Placental epithelial cell (primary cell): ENCODE measurements at places on chromosomes 7 and 10. TPM values are rescaled to one million over a fixed set of nuclear protein-coding genes. Genes with fewer than 3 reads are reported as not detected.

NEBL gene
- 30.2 and 47.7 TPM in 2 replicates for total RNA-seq

CTNNA3 gene
- total RNA-seq = under 0.01 and 0.76 TPM in 2 replicates

OPALIN gene
- total RNA-seq = not detected in 2 replicates

OPN4 gene
- total RNA-seq = not detected in 2 replicates

OPN1SW gene
- total RNA-seq = not detected in 2 replicates

TSPAN33 gene
- under 0.01 and 0.65 TPM in 2 replicates for total RNA-seq

MSMB gene
- total RNA-seq = not detected in 2 replicates

HOXA6 gene
- total RNA-seq = not detected in 2 replicates

STEAP1 gene
- total RNA-seq = 0.87 and 1.2 TPM in 2 replicates

DGKB gene
- total RNA-seq = 3.0 and 7.9 TPM in 2 replicates

PLXNA4 gene
- total RNA-seq = 0.33 and 0.39 TPM in 2 replicates

WDR86 gene
- total RNA-seq = 13.7 TPM in 1 of 2 replicates, not detected in the other

TRPV5 gene
- under 0.01 TPM in 1 of 2 replicates, not detected in the other for total RNA-seq

NPY4R2 gene
- total RNA-seq = 0.39 TPM in 1 of 2 replicates, not detected in the other

GRID2IP gene
- total RNA-seq = under 0.01 TPM in 1 of 2 replicates, not detected in the other

BAMBI gene
- 65.1 and 69.9 TPM in 2 replicates for total RNA-seq

GNAT3 gene
- 0.22 TPM in 1 of 2 replicates, not detected in the other for total RNA-seq

SPAM1 gene
- not detected in 2 replicates for total RNA-seq

SOSTDC1 gene
- total RNA-seq = not detected in 2 replicates

FGL2 gene
- total RNA-seq = 0.11 TPM in 1 of 2 replicates, not detected in the other

DENND2A gene
- 12.7 and 26.3 TPM in 2 replicates for total RNA-seq

NUTM2E gene
- 0.11 TPM in 1 of 2 replicates, not detected in the other for total RNA-seq

ZMIZ2 gene
- total RNA-seq = 11.3 and 20.0 TPM in 2 replicates

UPK3B gene
- 23.4 and 47.5 TPM in 2 replicates for total RNA-seq

SLC18A3 gene
- 44.6 and 59.7 TPM in 2 replicates for total RNA-seq

AP3M1 gene
- total RNA-seq = 27.1 and 50.6 TPM in 2 replicates

WNT16 gene
- total RNA-seq = not detected in 2 replicates

FBXO24 gene
- total RNA-seq = 0.39 and 0.54 TPM in 2 replicates

GHRHR gene
- 2.0 TPM in 1 of 2 replicates, not detected in the other for total RNA-seq

IFIT1B gene
- 0.11 TPM in 1 of 2 replicates, not detected in the other for total RNA-seq

SHTN1 gene
- 10.7 and 14.1 TPM in 2 replicates for total RNA-seq

IL15RA gene
- total RNA-seq = not detected in 2 replicates

TMEM273 gene
- total RNA-seq = not detected in 2 replicates

ELMO1 gene
- not detected in 2 replicates for total RNA-seq

RHOBTB1 gene
- 25.6 and 58.9 TPM in 2 replicates for total RNA-seq
